ENCODE measurements at places on chromosomes 11 and 22. TPM values are rescaled to one million over a fixed set of nuclear protein-coding genes. Genes with fewer than 3 reads are reported as not detected.
A peak's percentile ranks its signal among the peaks of the same experiment; 100 is the strongest.

Gene SCGB1A1
- total RNA-seq, result not detected

Gene TNNI2
- not detected for total RNA-seq

DNA sequence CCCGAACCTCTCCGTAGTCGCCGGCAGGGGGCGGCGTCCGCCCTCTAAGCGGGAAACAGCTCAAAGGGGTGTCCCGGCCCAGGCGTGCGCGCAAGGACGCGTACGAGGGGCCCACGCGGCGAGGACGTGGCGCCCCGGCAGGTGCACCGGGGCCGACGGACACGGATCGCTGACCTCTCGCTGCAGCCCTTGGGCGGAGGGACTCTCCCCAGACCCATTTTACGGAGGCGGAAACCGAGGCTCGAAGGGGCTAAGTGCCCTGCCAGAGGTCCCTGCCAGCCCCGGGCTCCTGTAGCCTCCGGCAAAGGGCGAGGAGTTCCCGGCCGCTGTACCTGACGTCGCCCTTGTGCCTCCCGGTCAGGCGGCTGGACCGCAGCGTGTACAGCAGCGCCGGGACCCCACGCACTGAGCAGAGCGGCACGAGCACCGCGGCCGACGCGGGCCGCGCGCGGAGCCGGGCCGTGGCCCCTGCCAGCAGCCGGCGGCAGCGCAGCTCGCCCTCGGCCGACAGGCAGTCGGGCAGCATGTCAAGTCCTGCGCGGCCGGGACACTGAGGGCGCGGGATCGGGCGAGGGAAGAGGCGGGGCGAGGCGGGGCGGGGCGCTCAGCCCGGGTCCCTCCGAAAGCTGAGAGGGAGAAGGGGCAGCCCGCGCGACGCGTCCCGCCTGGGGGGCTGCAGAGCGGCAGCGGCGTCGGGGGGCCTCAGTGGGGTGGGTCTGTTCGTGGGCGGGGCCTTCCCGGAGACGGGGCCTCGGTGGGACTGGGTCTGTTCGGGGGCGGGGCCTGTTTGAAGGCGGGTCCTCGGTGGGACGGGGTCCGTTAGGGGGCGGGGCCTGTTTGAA is at the start of gene NUDT8:
Gene NUDT8 (minus strand): TSS at position 552 of the 842 bp plus-strand sequence. CDS start 26 bp downstream, at position 526.
- peak; percentile 92 for DNase-seq

Gene SLC35E4
- total RNA-seq, result 16.4 TPM

- DNase-seq, result peak; percentile 39
These were observed 133.4 kb downstream of the DCDC1 start for GRCh38 chr11:31236143-31236542.

DNA sequence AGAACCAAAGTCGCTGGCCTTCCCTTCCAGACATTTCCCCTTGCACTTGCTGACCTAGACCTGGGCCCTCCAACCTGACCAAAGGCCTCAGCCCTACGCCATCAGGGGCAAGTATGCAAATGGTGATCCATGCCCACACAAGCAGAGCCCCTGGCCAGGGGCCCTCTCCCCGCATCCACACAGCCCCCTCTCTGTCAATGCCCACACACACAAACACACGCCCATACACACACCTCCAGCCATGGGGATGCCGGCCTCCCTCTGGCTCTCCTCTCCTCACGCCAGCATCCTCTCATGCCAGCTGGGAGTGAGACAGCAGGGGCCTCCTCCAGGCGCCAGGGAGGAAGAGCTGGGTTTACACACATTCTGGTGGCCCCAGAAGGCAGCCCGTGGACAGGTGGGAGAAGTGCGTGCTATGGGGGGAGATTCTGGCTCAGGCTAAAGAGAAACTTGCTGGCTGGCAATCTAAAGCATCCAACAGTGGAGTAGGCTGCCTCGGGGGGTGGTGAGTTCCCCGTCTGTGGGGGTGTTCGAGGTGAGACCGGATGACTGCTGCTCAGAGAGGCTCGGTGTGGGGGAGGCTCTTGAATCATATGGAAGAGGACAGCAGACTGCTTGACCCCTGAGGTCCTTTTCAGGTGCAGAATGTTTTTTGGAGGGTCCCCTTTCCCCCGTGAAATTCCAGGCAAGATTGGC is 4.8 kb downstream of the NRXN2 start:
- no peak for DNase-seq

Gene NLRP10
- 19.7 TPM for total RNA-seq

Gene KBTBD4
- 35.5 TPM for total RNA-seq

GRCh38 chr22:43343262-43343669 is at the start of gene SCUBE1:
SCUBE1 (minus strand) TSS chr22:43343372; CDS start chr22:43343261, 111 bp downstream.
- DNase-seq, result peak; percentile 65

Gene CYTH4
- not detected for total RNA-seq

Gene RAB36
- total RNA-seq, result 3.5 TPM

DNA sequence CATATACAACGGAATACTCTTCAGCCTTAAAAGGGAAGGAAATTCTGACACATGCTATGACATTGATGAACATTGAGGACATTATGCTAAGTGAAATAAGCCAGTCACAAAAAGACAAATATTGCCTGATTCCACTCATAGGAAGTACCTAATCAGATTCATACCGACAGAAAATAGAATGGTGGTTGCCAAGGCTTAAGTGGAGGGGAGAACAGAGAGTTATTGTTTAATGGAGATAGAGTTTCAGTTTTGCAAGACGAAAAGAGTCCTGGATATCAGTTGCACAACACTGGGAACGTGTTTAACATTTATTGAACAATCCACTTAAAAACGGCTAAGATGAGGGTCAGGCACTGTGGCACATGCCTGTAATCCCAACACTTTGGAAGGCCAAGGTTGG is 45.6 kb upstream of the HIPK3 start:
- DNase-seq, result no peak

DNA sequence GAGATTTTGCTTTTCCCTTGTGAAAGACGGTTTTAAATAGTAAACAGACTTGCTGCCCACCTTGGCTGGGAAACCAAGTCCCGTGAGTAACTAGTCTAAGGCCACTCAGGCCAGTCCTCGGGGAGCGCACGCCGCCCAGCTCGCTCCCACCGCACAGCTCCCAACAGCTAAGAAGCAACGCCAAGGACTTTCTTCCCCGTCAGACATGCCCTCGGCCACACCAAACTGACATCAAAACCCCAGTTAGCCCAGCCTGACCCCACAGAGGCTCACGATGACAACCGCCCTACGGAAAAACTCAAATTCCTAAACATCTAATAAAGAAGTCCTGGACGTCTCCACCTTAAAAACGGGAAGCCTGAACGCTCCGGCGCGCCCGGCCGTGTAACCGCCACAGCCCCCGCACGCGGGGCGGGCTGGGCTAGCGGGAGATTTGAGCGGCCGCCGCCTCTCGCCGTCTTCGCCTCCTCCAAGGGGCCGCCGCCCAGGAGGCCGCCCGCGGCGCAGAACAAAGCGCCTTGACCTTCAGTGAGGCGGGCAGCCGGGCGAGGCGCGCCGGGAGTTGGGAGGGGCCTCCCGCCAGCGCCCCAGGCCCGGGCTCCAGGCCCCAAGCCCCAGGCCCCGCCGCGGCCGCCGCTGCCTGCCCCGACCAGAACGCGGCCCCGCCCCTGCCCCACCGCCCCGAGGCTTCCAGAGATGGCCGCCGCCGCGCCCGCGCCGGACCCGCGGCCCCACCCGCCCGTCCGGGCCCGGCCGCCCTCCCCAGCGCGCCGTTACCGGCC is 486 bp downstream of the NAP1L4 start:
- peak; percentile 86 for DNase-seq

DNA sequence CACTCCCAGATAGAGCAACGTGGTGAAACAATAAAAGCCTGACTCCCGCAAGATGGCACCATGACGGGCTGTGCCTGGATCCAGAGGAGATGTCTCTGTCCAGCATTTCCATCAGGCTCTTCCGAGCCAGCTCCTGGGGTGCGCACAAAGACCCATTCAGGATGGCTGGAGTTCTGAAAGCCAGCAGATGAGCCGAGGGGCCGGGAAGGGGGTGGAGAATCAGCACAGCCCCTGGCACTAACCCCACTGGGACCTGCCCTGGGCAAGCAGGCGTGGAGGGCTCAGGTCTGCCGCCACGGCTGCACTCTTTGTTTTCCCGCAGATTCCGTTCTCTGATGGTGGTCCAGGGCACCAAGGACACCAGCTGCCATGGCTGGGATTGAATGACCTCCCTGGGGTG is 97.2 kb upstream of the BLID start:
- DNase-seq, result no peak

Gene BLID
- total RNA-seq, result 4.1 TPM

DNA sequence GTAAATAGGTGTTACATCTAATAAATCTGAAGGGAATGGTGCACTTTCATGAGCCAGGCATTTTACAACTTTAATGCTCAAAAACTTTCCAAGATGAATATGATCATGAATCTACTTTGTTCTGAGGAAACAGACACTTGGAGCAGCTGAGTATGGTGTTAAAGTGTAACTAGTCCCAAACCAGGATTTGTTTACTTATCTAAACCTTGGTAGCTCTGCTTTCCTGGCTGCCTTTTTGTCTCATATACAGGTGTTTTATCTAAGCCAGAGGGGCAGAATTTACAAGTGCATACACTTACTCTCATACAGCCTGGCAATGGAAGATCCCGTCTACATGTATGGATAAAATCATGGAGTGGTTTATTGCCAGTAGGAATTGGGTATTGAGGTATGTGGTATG is 171.5 kb downstream of the FAT3 start:
- no peak for DNase-seq

- DNase-seq, result no peak
These were observed 9.3 kb downstream of the MMP13 start for GRCh38 chr11:102946237-102946636.

DNA sequence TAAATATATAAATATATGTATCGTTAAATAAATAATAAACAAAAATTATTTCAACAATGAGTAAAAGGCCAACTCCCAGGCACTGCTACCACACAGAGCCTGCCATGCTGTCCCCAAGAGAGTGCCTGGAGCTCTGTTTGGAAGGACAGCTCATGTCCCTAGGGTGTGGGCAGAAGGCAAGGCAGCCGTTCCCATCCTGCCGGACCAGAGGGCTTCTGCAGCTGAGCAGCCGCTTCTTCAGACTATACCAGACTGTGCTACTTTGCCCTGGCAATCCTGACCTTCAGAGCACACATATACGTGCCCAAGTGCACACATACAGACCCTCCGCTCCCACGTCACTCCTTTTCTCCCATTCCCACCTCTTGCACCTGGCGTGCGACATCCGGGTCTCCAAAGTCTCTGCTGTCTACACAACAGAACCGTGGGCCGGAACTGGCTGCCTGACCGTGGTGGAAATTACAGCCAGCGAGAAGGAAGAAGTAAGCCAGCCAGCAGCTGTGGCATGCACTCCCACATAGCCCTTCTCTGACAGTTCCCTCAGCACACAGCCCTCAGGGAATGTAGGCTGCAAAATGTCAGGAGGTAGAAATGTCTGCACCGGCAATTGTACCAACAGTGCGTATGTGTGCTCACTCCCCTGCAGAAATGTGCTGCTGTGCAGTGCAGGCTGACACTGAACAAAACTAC is 24.0 kb downstream of the PAX6 start:
- DNase-seq, result no peak

- DNase-seq, result no peak
These were observed 15.8 kb upstream of the ZC3H12C start for GRCh38 chr11:110077346-110077745.

GRCh38 chr11:72230764-72231365 is 6.3 kb downstream of the INPPL1 start:
- no peak for DNase-seq

- DNase-seq, result peak; percentile 85
These were observed 38.9 kb downstream of the OR10A6 start for GRCh38 chr11:7892059-7892699.

DNA sequence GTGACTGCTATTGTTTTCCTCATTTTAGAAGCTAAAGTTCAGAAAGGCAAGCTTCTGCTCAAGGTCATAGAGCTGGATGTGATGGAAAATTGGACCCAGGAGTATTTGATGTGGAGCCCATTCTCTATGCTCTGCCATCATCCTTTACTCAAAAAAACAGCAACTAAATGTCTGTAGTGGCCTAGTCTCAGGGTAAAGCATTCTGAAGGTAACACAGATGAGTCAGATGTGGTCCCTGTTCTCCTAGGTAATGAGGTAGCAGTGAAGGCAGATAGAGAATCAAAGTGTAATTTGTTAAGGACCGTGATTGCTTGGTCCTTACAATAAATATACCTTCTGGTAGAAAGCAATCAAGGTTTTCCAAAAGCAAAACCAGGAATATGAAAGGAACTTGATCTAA is 84.4 kb upstream of the SPON1 start:
- DNase-seq, result no peak

DNA sequence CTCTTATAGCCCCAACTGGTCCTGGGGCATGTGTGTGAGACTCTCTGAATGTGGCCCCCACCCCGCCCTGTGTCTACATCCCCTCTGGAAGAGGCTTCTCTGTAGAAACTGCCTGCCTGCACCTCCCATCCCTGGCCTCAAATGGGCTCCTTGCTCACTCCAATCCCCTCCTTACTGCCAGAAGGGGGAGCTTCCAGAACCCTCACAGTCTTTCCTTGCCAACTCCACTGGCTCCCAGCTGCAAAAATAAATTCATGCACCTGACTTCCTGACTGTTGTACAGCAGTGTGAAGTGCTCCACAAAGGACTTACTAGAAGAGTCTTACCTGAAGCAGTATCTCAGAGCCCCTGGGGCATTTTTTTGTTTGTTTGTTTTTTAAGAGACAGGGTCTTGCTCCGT is 15.2 kb upstream of the SERPIND1 start:
- no peak for DNase-seq

Gene COA4
- total RNA-seq, result 67.7 TPM

Gene C2CD3
- total RNA-seq, result 29.6 TPM

DNA sequence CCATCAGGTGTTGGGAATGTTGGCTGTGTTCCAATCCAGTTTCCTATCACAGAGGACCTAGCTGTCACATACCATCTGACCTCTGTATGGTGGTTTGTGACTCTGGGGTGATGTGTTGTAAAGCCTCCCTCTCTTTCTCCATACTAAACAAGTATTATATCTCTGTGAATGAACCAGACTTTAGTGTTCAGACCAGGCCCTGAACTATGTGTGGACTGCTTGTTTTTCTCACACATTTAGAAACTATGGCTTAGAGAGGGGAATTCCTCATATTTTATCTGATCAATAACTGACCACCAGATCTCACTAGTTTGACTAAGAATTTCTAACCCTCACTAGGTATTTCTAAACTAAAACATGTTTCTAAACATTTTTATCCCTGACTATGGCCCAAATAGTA is 17.5 kb downstream of the NCR3LG1 start:
- no peak for DNase-seq

Gene PGGHG
- total RNA-seq, result 23.1 TPM

GRCh38 chr22:46115755-46116490 is 34.4 kb upstream of the PPARA start:
- no peak for DNase-seq

DNA sequence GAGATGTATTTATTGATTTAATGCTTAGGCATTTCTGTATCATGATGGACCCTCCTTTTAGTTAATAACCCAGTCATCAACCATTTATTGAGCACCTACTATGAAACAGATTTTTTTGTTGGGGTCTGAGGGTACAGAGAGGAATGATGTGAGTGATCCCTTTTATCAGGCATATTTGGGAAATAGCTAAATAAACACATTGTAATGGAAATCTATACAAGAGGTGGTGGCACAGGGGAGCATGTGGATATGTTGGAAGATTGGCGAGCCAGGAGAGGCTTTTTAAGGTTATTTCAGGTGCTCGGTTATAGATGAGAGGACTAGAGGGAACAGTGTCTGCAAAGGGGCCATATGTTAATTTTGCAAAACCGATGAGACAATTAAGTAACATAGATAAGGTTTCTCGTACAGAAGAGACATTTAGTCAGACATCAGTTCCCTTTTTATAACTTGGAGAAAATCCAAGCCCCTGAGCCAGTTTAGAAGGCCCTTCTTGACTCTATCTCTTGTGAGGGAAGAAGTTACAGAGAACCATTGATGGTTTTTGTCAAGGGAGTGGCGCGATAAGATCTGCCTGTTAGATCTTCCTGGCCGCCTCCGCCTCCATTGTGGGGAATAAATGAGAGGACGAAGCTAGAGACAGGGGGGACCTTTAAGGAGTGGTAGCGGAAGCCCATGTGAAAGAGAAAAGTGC is 2.0 kb downstream of the ATXN10 start:
- DNase-seq, result no peak

Gene ELF5
- not detected for total RNA-seq

All from GM23248 (cell line).